ENCODE measurements at places on chromosomes 12 and 14.

DNA sequence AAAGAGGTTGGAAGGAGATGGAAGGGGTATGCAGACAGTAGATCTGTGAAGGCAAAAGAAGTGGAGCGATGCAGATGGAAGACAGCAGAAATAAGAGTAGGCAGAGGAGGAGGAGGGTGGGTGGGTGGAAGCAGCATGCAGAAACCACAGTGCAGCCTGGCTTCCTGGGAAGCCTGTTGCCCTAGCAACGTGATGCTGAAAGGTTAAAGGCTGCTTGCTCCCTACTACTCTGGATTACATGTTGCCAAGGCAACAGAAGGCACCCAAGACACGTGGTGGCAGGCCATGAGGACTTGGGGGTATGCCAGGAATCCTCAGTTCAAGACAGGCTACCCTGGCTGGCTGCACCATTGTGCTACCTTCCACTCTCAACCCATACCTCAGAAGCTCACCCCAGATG lies 129.6 kb downstream of the GRIN2B start:
- DNase-seq, result no peak

GRCh38 chr12:54950071-54950727 lies 34.4 kb downstream of the TESPA1 start:
- no peak for DNase-seq

DNA sequence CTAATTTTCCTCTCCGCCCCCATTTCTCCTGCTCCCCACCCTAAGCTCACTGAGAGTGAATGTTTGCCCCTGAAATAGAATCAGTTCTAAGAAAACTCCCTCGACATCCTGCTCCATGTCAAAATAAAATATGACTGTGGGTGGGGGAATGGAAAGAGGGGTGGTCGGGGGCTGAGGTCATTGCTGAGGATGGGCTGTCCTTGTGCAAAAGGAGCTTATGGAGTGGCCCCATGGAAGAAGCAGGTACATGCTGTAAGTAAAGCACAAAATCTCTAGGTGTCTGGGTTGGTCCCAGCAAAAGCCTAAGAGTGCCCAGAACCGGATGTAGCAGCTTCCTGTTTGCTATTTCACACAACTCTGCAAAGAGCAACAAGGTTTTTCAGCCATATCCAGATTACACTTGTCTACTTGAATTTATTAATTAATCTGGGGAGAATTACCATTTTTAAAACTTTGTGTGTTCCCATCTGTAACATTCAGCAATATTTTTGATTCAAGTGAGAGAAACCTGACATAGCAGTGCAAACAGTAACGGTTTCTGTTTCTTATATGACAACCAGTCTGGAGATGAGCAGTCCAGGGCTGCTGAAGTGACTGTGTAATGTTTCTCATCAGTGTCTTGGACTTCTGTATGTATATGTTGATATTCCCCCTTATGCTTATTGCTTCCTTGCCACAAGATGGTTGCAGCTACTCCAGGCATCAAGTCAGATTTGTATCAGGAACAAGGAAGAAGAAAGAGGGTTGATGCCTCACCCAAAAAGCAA lies 40.4 kb upstream of the GZMB start:
- DNase-seq, result no peak

DNA sequence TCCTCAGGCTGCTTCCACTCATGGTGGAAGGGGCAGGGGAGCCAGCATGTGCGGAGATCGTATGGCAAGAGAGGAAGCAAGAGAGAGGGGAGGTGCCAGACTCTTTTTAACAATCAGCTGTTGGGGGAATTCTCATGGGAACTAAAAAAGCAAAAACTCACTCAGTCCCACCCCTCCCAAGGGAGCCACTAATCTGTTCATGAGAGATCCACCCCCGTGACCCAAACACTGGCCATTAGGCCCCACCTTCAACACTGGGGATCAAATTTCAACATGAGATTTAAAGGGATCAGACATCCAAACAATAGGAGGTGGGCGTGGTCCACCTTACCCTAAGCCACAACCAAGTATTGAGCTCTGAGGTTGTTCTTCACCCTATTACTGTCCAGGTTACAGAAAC lies 375.1 kb downstream of the GRIN2B start:
- DNase-seq, result no peak

DNA sequence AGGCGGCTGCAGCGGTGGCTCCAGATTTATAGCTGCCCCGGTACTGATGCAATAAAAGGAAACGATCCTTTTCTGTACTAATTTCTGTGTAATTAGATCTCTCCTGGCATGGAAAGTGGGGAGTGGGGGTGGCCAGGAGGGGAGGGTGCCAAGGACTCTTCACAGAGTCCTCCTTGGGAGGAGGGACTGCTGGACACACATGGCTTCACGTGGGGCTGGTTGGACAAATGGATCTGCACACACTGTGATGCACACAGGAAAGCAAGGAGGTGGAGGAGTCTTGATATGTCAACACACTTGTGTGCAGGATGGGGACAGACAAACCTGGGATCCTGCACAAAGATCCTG lies 23.8 kb upstream of the ATP5MC2 start:
- DNase-seq, result no peak

DNA sequence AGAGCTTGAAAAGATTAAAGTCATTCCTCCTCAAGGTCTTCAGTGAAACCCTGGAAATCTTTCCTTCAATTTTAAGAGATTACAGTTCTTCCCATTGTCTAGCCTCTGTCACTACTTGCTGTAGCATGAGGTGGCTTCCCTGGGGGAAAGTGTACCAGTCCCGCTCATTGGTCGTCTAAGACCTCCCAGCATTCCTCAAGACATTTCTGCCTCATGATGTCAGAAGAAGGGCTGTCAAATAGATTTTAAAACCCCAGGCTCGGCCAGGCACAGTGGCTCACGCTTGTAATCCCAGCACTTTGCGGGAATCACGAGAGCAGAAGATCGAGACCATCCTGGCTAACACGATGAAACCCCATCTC lies 46.7 kb downstream of the SMUG1 start:
- no peak for DNase-seq

GRCh38 chr12:64781280-64782190 lies 22.3 kb upstream of the GNS start:
- DNase-seq, result no peak

- no peak for DNase-seq
Measured at GRCh38 chr14:31405106-31405505, 15.2 kb downstream of the HEATR5A start.

DNA sequence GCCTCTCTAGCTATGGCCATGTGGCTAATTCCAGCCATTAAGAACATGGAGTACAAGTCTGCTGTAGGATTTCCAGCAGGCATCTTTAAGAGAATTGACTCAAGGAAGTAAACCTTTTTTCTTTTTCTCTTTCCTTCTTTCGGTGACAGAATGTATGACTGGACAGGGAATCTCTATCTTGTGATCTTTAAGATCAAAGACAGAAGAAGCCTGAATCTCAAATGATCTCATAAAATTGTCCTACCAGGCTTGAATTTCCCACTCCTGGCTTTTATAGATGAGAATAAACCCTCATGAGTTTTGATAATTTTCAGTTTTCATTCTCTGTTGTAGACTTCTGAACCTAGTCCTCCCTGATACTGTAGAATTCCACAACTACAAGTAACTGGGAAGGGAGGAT lies 11.4 kb downstream of the DUSP6 start:
- no peak for DNase-seq

DNA sequence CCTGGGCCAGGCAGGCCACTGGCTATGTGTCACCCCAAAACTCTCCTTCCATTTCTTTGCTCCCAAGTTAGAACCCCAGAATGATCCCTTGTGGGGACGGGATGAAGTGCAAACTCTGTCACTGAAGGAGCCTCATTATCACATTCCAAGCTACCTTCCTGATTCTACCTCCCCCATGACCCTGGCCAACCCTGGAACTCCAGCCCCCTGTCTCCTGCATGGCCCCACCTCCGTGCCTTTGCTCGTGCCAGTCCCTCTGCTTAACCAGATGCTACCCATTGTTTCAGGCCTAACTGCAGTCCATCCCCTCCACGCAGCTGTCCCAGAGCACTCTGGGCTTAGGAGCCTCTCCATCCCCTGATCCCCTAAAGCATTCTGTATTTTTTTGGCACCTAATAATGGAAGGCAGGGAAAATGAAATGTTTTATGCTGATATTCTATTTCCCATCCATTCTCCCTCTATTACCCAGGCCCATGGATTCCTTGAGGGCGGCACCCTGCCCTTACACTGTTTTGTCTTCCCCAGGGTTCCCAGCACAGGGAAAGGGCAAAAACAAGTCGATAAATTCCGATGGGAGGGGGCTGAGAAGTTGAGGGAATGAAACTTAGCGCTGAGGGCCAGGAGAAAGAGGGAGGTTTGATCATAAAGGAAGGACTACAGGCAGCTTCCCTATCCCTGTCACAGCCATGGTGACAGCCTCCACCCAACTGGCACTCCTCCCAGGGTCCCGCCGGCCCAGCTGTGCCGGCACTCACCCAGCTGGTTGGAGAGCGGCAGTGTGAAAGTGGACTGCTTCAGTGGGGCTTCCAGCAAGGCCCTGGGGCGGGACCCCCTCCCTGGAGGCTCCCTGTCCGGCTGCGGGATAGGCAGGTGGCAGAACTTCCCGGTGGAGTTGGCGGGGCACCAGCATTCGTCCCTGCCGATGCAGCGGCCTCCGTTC lies 58.1 kb downstream of the ISCA2 start:
- no peak for DNase-seq

All from activated CD8-positive, alpha-beta memory T cell treated with anti-CD3 and anti-CD28 coated beads for 1 hour (primary cell).